Esophagus squamous epithelium (tissue), 5 donors: ENCODE measurements at places on chromosomes 3 and 15.

GRCh38 chr3:170331143-170331542 lies 26.4 kb upstream of the SKIL start:
- no peak for DNase-seq

DNA sequence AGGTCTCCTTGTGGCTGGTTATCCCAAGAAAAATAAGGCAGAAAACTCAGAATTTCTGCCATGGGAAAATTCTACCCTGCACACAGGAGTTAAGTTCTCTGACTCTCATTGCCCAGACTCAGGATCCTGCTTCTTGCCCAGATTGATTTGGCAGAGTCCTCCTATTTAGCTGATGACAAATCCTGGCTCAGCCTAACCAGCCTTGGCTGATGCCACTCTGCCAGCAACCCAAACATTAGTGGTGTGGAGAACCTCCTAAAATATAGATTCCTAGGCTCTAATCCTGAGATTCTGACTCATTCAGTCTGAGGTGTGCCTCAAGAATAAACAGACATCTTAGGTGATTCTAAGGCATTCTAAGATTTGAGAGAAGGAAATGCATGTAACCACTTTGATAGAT lies 60.5 kb upstream of the ACTC1 start:
- DNase-seq: no peak

GRCh38 chr3:157029365-157029790 lies 130.6 kb downstream of the CCNL1 start:
- DNase-seq: no peak

GRCh38 chr3:26648461-26648860 lies 25.9 kb downstream of the LRRC3B start:
- DNase-seq: no peak

DNA sequence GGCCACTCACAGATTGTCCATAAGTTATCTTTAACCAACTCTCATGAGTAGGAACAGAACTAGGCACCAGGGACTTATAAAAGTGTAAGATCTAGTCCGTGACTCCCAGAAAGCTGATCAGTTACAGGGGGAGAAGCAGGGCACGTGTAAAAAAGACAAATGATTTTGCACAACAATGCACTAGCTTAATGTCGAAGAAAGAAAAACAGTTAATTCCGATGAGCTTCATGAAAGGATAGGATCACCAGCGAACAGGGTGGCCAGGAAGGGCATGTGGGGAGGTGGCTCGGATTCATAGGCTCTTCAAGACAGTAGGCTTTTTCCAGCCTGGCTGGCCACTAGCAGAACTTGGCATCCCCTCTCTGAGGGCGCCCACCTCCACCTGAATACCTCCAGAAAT lies 90.0 kb downstream of the IL5RA start:
- no peak for DNase-seq

DNA sequence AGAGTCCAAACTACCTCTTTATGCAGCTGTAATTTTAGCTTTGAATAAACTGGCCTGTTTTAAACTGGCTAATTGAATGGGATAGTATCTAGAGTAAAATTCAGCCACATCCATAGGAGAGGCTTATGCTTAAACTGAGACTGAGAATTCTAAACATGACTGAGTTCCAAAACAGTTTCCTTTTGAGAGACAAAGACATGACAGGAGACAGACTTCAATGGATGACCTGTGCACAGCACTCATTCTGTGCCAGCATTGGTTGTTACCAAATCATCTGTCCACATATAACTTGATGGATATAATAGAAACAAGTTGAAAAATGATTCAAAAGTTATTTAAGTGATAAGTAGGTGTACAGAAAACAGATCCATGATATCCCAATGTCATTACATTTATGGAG lies 20.9 kb downstream of the IL12A start:
- no peak for DNase-seq

- no peak for DNase-seq
Observed at GRCh38 chr3:13081603-13082360, 8.6 kb upstream of the IQSEC1 start.

- no peak for DNase-seq
Observed at GRCh38 chr3:185986198-185986777, 48.5 kb upstream of the TRA2B start.

GRCh38 chr15:48798319-48798718 lies 12.6 kb downstream of the CEP152 start:
- no peak for DNase-seq

- DNase-seq: no peak
Observed at GRCh38 chr3:102941786-102942185, 507.0 kb downstream of the ZPLD1 start.

- DNase-seq: no peak
Observed at GRCh38 chr3:127961124-127961523, 46.1 kb downstream of the KBTBD12 start.
